ENCODE measurements at places on chromosomes 13 and 19.

- no peak for DNase-seq
Measured at GRCh38 chr13:61029064-61029463, 386.6 kb downstream of the PCDH20 start.

DNA sequence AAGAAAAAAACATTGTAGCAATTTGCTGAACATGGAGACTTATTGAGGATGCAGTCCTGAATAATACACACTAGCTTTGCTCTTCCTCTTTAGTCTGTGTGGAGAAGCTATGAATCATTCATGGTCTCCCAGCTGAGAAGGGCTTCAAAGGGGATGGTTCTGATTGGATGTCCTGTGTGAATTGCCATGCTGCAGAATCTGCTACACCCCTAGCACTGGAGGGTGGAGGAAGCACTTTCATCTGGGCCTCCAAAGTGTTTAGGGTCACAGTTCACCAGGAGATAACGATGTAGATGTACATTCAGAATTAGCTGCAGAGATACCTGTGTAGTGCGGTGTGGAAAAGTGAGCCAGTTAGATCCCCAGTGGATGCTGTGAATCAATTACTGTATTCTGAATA lies 321.1 kb upstream of the EDNRB start:
- no peak for DNase-seq

DNA sequence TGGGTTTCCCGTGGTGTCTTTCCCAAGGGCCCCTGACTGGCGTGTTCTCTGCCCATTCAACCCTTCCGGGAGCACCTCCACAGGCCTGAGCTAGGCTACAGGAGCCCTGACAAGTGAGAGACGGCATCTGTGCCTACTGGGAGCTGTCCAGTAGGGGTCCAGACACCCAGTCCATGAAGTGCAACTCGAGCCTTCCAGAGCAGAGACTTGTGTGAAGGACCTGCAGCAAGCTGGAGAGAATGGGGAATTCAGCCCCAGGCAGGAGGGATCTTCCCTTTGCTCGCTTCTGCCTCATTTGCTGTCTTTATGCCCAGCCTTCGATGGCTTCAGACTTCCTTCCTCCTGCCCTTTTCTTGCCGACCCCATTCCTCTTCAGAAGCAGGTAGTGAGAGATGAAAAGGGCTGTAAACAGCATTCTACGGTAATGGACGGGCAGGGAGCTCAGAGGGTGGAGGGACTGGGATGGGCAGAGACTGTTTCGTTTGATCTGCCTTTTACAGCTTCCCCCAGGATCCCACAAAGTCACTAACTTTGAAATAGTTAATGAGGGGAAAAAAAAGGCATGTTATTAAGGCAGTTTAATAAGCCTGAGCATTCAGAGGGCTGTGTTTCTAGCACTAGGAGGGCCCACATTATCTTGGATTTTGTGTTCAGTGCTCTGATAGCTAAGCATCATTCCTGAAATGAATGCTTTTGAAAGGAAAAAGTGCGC lies 327.6 kb downstream of the FGF9 start:
- DNase-seq: no peak

DNA sequence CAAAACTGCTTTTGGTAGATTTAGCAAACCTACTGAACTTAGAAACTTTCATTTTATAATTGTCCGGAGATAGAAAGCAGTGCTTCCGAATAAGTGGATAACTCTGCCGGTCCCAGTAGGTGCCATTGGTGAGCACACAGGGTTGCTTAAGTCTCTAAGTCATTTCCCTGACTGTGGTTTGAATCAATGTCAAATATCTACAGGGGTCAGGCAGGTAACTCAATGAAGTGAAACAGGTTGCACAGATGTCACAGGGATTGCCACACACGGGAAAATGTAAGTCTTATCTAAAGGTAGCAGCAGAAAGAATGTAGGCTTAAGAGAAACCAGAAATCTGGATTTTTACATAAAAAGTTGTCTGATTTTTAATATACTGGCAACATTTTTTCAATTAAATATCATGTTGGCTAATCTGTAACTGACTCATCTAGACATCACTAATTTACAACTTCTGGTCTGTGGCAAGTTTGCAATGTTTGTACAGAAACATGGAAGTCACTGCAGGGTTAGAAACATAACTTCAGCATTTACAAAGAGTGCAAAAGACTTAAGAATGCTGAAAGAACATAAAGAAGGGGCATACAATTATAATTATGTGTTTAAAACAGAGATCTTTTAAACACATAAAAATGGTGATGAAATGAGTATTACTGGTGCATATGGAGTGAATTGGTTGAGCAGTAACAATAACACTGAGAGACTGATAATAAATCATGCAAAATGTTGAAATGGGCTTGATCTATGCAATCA lies 14.3 kb upstream of the LRRC63 start:
- DNase-seq: no peak

GRCh38 chr13:94464771-94465170 lies 14.7 kb downstream of the DCT start:
- DNase-seq: no peak

DNA sequence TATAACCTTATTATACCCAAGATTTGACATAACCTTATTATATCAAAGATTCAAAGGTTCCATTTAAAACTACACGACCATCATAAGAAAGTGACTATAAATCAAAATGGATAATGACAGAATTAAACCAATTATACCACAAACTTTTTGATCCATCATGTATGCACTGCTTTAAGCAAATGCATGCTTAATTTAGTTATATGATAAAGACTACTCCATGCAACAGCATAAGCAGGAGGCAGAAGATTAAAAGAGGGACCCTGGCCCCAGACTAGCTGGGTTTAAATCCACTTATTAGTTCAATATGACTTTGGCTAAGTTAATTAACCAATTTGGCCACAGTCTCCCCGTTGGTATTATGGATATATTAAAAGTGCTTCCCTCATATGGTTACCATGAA lies 11.4 kb downstream of the EFNB2 start:
- DNase-seq: no peak

GRCh38 chr13:24661713-24662112 lies 18.5 kb upstream of the ATP12A start:
- DNase-seq: no peak

DNA sequence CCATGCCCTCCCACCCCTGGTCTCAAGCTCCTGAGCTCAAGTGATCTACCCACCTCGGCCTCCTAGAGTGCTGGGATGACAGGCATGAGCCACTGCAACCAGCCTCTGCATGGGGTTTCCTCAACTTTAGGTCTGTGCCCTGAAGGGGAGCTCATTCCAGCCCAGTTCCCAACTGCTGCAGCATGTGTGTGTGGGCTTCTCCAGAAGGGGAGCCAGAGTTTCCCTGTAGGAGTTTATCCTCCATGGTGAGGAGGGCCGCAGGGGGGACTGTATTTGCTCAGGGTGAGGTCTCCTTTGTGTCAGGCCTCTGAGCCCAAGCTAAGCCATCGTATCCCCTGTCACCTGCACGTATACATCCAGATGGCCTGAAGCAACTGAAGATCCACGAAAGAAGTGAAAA lies 11.3 kb upstream of the ZNF808 start:
- no peak for DNase-seq

DNA sequence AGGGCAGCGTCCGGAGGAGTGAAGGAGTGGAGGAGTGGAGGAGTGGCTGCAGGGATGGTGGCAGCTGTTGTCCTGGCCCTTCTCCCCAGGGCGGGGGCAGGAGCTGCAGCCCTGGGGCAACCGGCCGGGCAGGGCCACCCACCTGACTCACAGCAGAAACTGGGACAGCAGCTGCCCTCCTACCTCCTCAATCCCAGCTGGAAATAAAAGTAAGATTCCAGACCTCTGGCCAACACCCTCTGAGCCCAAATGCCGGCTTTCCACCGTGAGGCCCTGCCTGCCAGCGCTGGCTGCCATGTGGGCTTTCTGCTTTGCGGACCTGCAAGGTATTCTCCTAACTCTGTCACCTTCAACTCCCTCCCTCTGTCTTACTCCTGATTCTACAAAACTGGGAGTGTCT lies 3.3 kb upstream of the CLPP start:
- DNase-seq: no peak

GRCh38 chr13:27194209-27194608 lies 22.6 kb upstream of the USP12 start:
- DNase-seq: no peak

- no peak for DNase-seq
Measured at GRCh38 chr13:85142351-85142927, 656.8 kb downstream of the SLITRK6 start.

GRCh38 chr19:6423499-6424194 lies 964 bp downstream of the KHSRP start:
- DNase-seq: no peak

GRCh38 chr13:44648392-44649103 lies 72.4 kb upstream of the TSC22D1 start:
- DNase-seq: no peak

- DNase-seq: no peak
Measured at GRCh38 chr13:106503730-106504453, 31.6 kb downstream of the EFNB2 start.

DNA sequence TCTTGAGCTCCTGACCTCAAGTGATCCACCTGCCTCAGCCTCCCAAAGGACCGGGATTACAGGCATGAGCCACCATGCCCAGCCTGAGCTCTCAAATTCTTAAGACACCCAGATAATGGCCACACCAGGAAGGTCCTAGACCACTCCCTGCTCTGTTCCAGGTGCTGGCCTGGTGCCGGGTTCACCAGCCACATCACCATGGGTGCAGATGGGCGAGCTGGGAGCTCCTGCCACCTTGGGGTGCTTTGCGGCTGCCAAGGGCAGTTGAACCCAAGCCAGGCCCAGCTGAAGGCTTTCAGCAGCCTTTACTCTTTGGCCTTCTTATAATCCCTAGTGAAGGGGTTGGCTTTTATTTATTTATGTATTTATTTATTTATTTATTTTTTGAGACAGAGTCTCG lies 4.9 kb downstream of the HPN start:
- no peak for DNase-seq

DNA sequence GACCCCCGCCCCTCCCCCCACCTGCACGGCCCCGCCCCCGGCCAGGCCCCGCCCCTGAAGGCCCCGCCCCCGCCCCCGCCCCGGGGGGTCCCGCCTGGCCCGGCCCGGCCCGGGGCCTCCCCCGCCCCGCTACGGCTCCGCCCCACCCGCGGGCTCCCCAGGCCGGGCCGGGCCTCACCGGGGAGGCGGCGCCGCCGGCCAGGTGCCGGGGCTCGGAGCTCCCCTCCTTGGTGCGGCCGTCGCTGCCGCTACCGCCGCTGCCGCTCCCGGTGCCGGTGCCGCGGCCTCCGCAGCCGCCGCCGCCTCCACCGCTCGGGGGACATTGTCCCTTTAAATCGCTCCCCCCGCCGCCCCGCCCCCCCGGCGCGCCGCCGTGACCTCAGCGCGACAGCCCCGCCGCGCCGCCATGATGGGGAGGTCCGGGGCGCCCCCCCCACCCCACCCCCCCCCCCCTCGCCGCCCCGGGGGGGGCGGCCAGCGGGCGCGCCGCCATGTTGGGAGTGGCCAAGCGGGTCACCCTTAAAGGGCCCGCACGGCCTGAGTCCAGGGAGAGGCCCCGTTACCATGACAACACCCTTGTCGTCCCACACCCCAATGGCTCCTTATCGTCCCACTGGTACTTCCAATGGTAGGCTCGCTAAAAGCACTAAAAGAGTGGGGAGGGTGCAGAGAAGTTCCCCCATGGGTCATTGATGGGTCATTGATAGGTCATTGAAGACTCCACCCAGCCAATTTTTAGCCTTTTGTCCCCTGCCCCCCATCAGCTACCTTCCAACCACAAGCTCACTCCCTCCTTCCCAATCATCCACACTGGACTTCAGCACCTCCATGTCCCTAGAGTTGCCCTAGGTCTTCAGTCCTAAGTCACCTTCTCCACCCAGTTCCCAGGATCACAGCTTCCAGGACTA lies at the start of gene WIZ:
TSS of gene WIZ (minus strand) at position 337 of the 908 bp plus-strand sequence. CDS start 1,649 bp downstream, outside the sequence.
- no peak for DNase-seq

GRCh38 chr13:34941436-34941834 lies 635 bp upstream of the NBEA start:
- no peak for DNase-seq

DNA sequence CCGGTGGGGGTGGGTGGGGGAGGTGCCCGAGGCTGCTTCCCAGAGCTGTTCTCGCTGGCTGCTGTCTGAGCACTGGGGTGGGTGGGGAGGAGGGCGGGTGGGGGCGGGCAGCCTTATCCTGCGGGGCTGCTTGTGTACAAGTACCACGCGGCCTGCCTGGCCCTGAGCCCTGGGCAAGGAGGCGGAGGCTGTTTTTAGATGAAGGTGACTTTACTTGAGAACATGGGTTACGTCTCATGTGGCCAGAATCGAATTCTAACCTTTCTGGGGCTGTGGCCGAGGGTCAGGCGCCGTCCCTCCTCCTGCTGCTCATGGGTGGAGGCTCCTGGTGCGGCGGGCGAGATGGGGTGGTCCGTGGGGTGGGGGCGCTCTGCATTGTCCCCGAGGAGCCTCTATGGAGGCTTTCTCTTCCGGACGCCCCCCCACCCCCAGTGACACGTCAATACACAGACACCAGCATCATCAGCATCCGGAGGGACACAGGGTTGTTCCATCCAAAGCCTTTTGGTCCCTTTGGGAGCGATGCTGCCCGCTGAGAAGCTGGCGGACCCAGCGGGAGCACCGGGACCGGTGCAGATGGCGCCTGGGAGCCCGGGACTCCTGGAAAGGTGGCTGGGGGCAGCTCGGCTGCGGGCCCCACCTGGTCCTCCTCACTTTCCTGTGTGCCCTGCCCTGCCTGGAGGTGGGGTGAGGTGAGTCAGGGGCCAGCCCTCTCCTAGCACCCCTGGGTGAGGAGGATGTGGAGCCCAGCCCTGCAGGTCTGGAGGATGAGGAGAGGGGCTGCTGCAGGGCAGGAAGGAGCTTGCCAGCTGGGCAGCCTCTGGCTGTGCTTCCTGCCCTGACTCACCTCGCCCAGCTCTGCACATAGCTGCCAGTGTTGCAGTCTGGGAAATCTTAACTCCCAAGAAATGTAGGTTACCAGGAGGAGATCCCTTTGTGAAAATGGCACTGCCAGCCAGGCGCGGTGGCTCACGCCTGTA lies 3.4 kb downstream of the BSG start:
- DNase-seq: no peak

DNA sequence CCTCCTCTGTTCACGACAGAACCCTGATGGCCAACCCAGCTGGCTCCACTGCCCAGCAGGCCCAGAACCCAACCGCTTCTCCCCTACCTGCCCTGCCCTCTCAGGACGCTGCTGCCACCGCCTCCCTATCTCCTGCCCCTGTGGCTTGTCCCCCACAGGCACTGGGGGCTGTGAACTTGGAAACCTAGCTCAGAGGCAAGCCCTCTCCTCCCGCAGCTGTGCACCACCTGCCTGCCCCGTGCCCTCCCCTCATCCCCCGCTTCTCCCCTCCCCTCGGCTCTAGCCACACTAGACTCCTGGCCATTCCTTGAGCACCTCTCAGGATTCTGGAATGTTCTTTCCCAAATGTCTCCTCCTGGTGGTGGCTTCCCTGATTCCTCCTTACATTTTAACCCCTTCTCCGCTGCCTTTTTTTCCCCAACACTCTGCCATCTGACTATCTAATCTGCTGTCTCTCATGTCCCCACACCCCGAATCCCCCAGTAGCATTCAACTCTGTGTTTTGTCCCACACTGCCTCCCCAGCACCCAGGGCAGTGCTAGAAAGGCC lies 6.7 kb downstream of the NANOS3 start:
- no peak for DNase-seq

- no peak for DNase-seq
Measured at GRCh38 chr19:20079476-20079875, 1.7 kb downstream of the ZNF90 start.
